A549 treated with dexamethasone at 1 μM for 4 hours (cell line): ENCODE measurements at places on chromosomes 12 and 14. TPM values are rescaled to one million over a fixed set of nuclear protein-coding genes. Genes with fewer than 3 reads are reported as not detected.

Gene GATC
- total RNA-seq: 18.1 to 23.3 TPM (median 21.8 TPM) in 5 replicates

Gene GPRC5A
- total RNA-seq: 174 to 283 TPM (median 256 TPM) in 5 replicates

Gene BBOF1
- 2.6 to 5.5 TPM (median 3.2 TPM) in 5 replicates for total RNA-seq

Gene SMOC1
- total RNA-seq: 16.6 to 23.1 TPM (median 18.1 TPM) in 5 replicates

Gene TPPP2
- not detected in 5 replicates for total RNA-seq

Gene DNAI7
- 0.06 to 0.16 TPM (median 0.14 TPM) in 5 replicates for total RNA-seq

Gene LLPH
- 58.7 to 67.4 TPM (median 61.8 TPM) in 5 replicates for total RNA-seq

Gene LRRC9
- not detected in 5 replicates for total RNA-seq

Gene TAS2R31
- 0.08 to 0.27 TPM (median 0.11 TPM) in 4 of 5 replicates, not detected in the other for total RNA-seq

Gene CD69
- total RNA-seq: not detected in 5 replicates

Gene FKBP4
- total RNA-seq: 86.0 to 104 TPM (median 100 TPM) in 5 replicates

Gene CISTR
- total RNA-seq: not detected in 5 replicates

Gene CLEC4E
- 0.12 to 0.41 TPM (median 0.28 TPM) in 5 replicates for total RNA-seq

Gene ENDOU
- 0.07 to 0.09 TPM in 2 of 5 replicates, not detected in the others for total RNA-seq

Gene CEBPE
- not detected in 5 replicates for total RNA-seq

Gene ZNF385A
- 12.3 to 23.4 TPM (median 22.5 TPM) in 5 replicates for total RNA-seq

Gene TCL1B
- total RNA-seq: not detected in 5 replicates

Gene RNASE7
- total RNA-seq: not detected in 5 replicates

Gene SMAGP
- total RNA-seq: 22.5 to 30.3 TPM (median 25.6 TPM) in 5 replicates

Gene CPM
- 5.3 to 8.4 TPM (median 6.8 TPM) in 5 replicates for total RNA-seq

Gene ITGB7
- 0.14 to 0.36 TPM (median 0.28 TPM) in 5 replicates for total RNA-seq

Gene DPF3
- total RNA-seq: 0.09 to 0.19 TPM (median 0.16 TPM) in 4 of 5 replicates, not detected in the other

Gene PZP
- total RNA-seq: not detected in 5 replicates

Gene WSB2
- total RNA-seq: 55.6 to 74.5 TPM (median 68.5 TPM) in 5 replicates

Gene OAS2
- total RNA-seq: 0.08 to 0.26 TPM (median 0.18 TPM) in 5 replicates

Gene RNASE3
- not detected in 5 replicates for total RNA-seq

Gene IGF1
- total RNA-seq: 0.26 TPM in 1 of 5 replicates, not detected in the others

Gene METTL3
- total RNA-seq: 36.8 to 45.6 TPM (median 43.7 TPM) in 5 replicates

Gene CNPY2
- total RNA-seq: 120 to 144 TPM (median 126 TPM) in 5 replicates

Gene IAPP
- not detected in 5 replicates for total RNA-seq

Gene CCDC85C
- 29.4 to 44.2 TPM (median 40.2 TPM) in 5 replicates for total RNA-seq

Gene BICDL1
- total RNA-seq: 2.6 to 5.1 TPM (median 4.5 TPM) in 5 replicates

Gene SLC25A47
- not detected in 5 replicates for total RNA-seq

Gene CMA1
- total RNA-seq: not detected in 5 replicates

Gene PTPN21
- total RNA-seq: 6.8 to 11.7 TPM (median 11.2 TPM) in 5 replicates

Gene LGALS3
- 155 to 178 TPM (median 164 TPM) in 5 replicates for total RNA-seq

Gene MYH6
- 0.05 to 0.15 TPM (median 0.12 TPM) in 5 replicates for total RNA-seq

Gene MED13L
- total RNA-seq: 25.2 to 39.3 TPM (median 37.4 TPM) in 5 replicates

Gene EFCAB11
- 10.3 to 14.5 TPM (median 12.3 TPM) in 5 replicates for total RNA-seq

Gene FAR2
- 0.11 to 0.20 TPM (median 0.17 TPM) in 3 of 5 replicates, not detected in the others for total RNA-seq

Gene SMCO2
- total RNA-seq: 0.11 to 0.24 TPM in 2 of 5 replicates, not detected in the others

Gene IL22
- total RNA-seq: not detected in 5 replicates

Gene NXPH4
- total RNA-seq: 3.7 to 6.8 TPM (median 5.3 TPM) in 5 replicates
